ENCODE measurements at places on chromosomes 3 and 15. TPM values are rescaled to one million over a fixed set of nuclear protein-coding genes. Genes with fewer than 3 reads are reported as not detected.

DNA sequence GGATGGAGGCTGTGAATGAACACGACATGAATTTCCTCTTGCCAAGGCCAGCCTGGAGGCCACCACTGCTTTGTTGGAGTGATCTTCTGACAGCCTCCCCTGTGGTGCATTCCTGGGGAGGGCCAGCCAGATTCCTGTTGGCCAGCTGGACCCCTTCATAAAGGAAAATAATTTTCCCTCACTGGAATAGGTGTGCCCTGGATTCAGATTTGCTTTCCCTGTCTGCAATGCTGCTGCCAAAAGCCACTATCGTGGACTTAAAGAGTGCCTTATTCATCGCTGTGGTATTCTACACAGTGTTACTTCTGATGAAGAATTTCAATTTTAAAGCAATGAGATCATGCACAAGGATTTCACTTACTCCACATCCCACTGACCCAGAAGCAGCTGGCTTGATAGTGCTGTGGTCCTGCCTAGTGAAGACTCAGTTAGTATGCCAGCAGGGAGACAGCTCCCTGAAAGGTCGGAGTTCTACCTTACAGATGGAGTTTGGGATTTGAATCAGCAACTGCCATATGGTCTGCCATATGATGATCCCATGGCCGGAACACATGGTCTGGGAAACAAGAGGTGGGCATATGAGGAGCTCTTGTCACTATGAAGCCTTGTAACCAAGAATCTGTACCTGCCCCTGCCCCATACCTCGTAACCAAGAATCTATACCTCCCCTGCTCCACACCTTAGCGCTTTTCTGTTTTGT is 145.2 kb downstream of the KLF13 start:
- no peak for DNase-seq
- no peak overlapping the region for H3K4me3 ChIP-seq
- H3K27ac ChIP-seq, result peak overlapping the region; percentile 89

DNA sequence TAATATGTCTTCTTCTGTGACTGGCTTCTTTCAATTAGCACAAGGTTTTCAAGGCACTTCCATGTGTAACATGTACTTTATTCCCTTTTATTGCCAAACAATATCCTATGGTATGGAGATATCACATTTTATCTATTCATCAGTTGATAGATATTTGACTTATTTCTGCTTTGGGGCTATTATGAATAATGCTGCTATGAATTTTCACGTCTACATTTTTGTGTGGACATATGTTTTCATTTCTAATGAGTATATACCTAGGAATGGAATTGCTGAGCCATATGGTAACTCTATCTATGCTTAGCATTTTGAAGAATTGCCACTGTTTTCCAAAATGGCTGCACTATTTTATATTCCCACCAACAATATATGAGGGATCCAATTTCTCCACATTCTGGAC is 3.6 kb upstream of the AGTR1 start:
- DNase-seq, result no peak
- no peak overlapping the region for H3K27ac ChIP-seq
- H3K27me3 ChIP-seq, result peaks cover 13% of the 10 kb centered on the region
- no peak overlapping the region for H3K4me3 ChIP-seq
- no peaks in the 10 kb centered on the region for H3K4me1 ChIP-seq
- no peaks in the 10 kb centered on the region for H3K36me3 ChIP-seq

DNA sequence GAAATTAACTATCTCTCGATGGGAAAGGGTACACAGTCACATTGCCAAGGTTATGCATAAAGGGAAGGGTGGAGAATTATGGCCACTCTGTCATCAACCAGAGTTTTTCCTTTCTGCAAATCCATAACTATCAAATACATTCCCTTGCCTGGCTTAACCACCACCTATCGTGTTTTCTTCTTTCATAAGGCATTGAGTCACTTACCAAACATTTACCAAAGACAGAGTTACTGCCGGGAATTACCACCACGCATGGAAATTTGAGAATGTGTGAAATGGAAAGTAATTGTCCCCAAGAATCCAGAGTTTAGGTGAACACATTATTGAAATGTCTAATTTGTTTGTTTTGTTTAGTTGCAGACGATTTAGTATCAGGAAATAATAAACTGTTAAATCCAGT is 134.3 kb upstream of the LRRN1 start:
- no peak for DNase-seq
- no peaks in the 10 kb centered on the region for H3K36me3 ChIP-seq
- H3K27ac ChIP-seq, result no peak overlapping the region
- H3K4me1 ChIP-seq, result peaks cover 3% of the 10 kb centered on the region
- peaks cover 3% of the 10 kb centered on the region for H3K27me3 ChIP-seq

- H3K27ac ChIP-seq, result no peak overlapping the region
- no peaks in the 10 kb centered on the region for H3K4me1 ChIP-seq
- no peak overlapping the region for H3K4me3 ChIP-seq
- no peak for DNase-seq
- H3K36me3 ChIP-seq, result no peaks in the 10 kb centered on the region
- H3K27me3 ChIP-seq, result no peaks in the 10 kb centered on the region
Measured at GRCh38 chr3:173553635-173554280, 156.2 kb downstream of the NLGN1 start.

GRCh38 chr15:41772720-41773331 is 1.5 kb upstream of the MAPKBP1 start:
- DNase-seq, result peak; percentile 79
- H3K4me1 ChIP-seq, result peaks cover 41% of the 10 kb centered on the region
- no peaks in the 10 kb centered on the region for H3K27me3 ChIP-seq
- peaks cover 10% of the 10 kb centered on the region for H3K36me3 ChIP-seq
- H3K4me3 ChIP-seq, result peak overlapping the region; percentile 93

DNA sequence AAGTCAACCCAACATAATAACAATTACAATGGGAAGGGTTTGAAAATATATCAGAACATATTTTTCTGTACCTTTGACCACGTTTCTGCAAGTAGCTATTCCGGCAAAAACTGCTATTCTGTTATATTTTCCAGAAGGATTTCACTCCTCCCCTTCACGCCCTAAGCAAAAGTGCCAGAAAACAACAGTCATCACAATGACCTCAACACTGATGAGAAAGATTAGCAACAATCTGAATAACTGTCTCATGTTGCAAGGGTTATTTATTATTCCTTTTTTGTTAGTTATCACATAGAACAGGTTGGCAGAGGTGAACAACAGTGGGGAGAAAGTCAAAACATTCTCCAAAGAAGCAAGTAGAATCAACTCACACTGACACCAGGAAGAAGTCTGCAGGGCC is 269.4 kb upstream of the ARRDC4 start:
- no peaks in the 10 kb centered on the region for H3K4me1 ChIP-seq
- no peaks in the 10 kb centered on the region for H3K36me3 ChIP-seq
- no peaks in the 10 kb centered on the region for H3K27me3 ChIP-seq

- H3K27me3 ChIP-seq, result no peaks in the 10 kb centered on the region
- no peak overlapping the region for H3K27ac ChIP-seq
- H3K4me1 ChIP-seq, result peaks cover 21% of the 10 kb centered on the region
- peaks cover 17% of the 10 kb centered on the region for H3K36me3 ChIP-seq
Measured at GRCh38 chr3:48612309-48612708, 2.9 kb upstream of the UQCRC1 start.

- H3K4me1 ChIP-seq, result peaks cover 64% of the 10 kb centered on the region
- peak; percentile 82 for DNase-seq
- H3K4me3 ChIP-seq, result peak overlapping the region; percentile 54
- H3K27me3 ChIP-seq, result no peaks in the 10 kb centered on the region
Measured at GRCh38 chr15:52481915-52482314, 46.8 kb downstream of the MYO5A start.

- no peaks in the 10 kb centered on the region for H3K27me3 ChIP-seq
- H3K27ac ChIP-seq, result no peak overlapping the region
- no peak overlapping the region for H3K4me3 ChIP-seq
- DNase-seq, result no peak
Measured at GRCh38 chr3:99943931-99944761, 126.5 kb downstream of the CMSS1 start.

DNA sequence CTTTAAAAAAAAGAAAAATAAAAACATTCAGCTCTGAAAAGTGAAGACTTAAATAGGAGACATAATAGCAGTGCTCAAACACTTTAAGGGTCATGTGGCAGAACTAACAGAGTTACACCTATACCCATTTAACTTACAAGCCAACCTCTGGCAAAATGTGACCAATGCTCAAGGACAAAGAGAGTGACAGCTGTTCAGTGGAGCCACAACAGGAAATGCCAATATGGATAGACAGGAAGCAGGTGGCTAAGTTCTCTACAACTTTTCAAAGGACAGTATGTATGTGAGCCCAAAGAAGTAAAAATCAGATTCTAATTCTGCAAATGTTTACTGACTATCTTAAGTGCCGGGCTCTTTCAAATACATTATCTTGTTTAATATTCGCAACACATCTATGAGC is 3.4 kb downstream of the TMCC1 start:
- H3K4me3 ChIP-seq, result no peak overlapping the region
- peaks cover 30% of the 10 kb centered on the region for H3K4me1 ChIP-seq
- peaks cover 12% of the 10 kb centered on the region for H3K36me3 ChIP-seq
- no peaks in the 10 kb centered on the region for H3K27me3 ChIP-seq
- H3K27ac ChIP-seq, result no peak overlapping the region
- DNase-seq, result peak; percentile 30

The SEMA3F gene
- total RNA-seq, result not detected

The LCTL gene
- not detected for total RNA-seq

The GOLGA8Q gene
- total RNA-seq, result 5.5 TPM

The PRSS50 gene
- not detected for total RNA-seq

The TRIM71 gene
- total RNA-seq, result not detected
